Spinal cord (tissue), 10 donors: ENCODE measurements at places on chromosomes 3 and 15.

DNA sequence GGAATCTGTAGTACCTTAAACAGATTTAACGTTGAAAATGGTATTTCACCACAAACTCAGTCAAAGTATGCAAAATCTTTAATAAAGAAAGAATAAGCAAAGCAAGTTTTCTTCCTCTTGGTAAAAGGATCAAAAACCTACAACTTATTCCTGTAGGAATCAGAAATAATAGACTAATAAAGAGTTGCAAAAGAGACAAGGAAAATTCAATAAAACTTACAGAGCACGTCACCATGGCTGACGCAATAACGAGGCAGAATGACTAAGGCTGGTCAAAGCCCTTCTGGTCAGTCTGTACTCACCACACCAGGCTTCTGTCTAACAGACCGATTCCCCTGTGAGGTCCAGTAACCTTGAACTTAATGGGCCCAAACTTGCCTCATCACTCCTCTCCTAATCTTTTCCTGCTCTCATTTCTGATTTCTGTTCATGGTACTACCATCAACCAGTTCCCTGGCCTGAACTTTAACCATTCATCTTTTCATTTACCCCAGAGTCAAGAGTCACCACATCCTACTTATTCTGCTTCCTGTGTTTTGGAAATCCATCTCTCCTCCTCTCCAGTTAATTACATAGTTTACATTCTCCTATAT is 5.0 kb downstream of the MASP1 start:
- DNase-seq: no peak

GRCh38 chr3:140166861-140167599 is 232.0 kb downstream of the CLSTN2 start:
- DNase-seq: no peak

DNA sequence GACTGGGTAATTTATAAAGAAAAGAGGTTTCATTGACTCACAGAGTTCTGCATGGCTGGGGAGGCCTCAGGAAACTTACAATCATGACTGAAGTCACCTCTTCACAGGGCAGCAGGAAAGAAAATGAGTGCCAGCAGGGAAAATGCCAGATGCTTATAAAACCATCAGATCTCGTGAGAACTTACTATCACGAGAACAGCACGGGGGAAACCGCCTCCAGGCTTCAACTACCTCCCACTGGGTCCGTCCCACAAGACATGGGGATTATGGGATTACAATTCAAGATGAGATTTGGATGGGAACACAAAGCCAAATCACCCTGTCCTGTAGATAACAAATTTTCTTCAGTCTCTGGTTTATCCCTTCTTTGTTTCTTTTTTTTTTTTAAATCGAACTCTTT is 31.0 kb upstream of the AVEN start:
- no peak for DNase-seq

DNA sequence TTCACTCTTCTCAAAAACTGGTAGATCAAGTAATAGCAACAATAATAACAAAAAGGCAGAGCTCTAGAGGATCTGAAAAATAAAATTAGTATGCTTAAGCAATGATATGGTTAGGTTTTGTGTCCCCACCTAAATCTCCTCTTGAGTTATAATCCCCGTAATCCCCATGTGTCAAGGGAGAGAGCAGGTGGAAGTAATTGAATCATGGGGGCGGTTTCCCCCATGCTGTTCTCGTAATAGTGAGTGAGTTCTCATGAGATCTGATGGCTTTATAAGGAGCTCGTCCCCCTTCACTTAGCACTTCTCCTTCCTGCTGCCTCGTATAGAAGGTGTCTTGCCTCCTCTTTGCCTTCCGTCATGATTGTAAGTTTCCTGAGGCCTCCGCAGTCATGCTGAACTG is 60.2 kb upstream of the ABHD2 start:
- DNase-seq: no peak

DNA sequence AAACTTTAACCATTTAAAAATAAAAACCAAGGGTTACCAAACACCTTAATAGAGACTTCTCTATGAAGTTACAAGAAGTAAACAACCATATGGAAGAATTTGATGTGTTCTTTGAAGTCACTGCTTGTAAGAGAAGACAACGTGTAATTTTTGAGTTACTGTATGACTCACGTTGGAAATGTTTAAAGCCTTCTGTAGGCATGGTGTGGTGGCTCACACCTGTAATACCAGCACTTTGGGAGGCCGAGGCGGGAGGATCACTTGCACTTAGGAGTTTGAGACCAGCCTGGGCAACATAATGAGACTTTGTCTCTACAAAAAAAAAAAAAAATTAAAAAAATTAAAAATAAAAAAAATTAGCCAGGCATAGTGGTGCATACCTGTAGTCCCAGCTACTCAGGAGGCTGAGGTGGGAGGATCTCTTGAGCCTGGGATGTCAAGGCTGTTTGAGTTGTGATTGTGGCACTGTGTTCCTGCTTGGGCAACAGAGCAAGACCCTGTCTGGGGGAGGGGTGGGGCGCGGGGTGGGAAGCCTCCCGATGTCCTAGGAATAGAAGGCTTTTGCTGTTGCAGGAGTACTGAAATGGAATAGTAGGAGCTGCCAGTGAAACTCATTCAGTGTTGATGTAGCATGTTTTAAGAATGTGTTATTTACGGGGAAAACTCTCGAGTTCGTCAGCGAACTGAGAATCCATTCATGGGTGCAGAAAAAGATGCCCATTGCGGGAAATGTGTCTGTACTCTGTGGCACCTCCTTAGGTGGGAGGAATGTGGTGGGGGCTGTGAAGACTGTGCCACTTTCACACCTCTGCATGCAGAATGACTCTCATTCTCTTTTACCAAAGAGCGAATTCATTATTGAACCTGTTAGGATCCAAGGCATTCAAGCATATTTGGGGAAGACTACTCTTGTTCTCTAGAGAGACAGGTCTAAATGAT is 134.2 kb downstream of the FNDC3B start:
- no peak for DNase-seq

DNA sequence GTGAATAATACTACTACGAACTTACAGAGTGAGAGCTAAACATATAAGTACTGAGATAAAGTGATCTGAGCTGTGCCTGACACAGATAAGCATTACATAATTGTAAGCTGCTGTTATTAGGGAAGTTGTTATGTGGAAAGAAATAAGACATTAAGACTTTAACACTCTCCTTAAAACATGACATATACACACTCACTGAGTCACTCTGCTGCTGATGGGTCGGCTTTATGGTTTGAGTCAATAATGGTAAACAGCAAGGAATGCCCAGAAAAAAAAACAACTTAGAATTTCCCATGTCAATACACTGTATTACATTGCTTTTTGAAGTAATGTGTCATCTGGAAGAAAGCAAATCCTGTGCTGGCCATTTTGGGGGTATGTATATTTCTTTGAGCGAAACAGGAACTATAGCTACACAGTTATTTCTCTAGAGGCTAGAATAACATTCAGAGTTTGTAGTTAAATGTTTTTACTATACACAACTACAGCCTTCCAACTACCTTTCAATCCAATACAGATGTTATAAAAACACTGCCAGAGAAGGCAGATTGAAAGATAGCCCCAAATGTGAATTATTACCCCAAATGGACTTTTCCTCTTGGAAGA is 22.8 kb upstream of the SPRED1 start:
- DNase-seq: no peak

- DNase-seq: no peak
Measured at GRCh38 chr15:87326269-87326668, 930.3 kb downstream of the NTRK3 start.

- DNase-seq: no peak
Measured at GRCh38 chr15:85556618-85556895, 176.2 kb downstream of the AKAP13 start.

GRCh38 chr3:196166741-196167140 is 44.5 kb downstream of the ZDHHC19 start:
- no peak for DNase-seq

DNA sequence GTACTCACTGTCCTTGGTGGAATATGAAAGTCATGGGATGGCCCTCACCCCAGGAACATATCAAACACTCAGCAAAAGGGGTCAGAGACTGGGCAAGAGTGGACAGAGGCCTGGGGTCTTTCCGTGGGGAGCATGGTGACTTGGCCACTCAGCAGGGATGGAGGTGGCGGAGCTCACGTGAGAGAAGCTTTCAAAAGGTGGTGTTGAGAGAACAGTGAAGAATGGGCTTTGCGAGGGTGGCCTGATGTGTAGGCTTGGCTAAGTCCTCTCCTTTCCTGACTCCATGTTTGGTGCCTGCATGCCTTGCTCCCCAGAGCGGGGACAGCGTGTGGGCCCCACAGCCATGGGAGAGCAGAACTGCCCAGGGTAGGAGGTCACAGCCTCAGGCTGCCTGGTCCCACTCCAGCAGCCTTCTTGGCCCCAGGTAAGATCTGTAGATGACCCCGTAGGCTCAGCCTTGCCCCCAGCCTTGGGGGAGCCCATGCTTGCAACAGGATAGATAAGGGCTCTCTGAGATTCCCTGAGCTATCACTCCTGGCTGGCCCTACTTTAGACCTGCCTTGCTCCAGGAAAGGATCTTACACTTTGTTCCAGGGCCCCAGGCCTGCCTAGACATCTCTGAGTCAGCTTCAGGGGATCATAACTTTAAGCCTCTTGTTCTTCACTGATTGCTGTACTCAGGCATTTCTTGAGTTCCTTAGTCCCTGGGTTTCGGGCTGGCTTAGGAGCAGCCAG is 17.0 kb downstream of the RPLP1 start:
- no peak for DNase-seq
